Stimulated activated CD8-positive, alpha-beta memory T cell treated with anti-CD3 and anti-CD28 coated beads, Interleukin-15, amount 100 ng/mL, for 48 hours (primary cell): ENCODE measurements at places on chromosomes 6 and 20.

DNA sequence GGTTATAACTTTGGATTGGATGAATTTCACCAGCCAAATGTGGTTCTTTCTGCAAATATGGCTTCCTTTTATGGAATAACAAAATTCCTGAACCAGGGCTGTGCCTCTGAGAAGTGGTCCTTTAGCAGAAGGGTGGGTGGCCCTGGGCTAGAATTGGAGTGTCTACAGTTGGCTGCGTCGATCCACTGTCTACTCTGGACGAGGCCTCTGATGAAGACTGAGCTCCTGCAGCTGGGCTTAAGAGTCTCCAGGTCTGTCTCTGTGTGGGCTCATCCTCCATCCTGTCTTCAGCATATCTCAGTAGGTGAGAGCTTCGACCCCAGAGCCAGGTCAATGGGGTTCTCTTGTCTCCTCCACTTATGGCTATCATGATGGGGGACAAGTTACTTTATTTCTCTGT lies 166.3 kb upstream of the PMEPA1 start:
- DNase-seq, result no peak

DNA sequence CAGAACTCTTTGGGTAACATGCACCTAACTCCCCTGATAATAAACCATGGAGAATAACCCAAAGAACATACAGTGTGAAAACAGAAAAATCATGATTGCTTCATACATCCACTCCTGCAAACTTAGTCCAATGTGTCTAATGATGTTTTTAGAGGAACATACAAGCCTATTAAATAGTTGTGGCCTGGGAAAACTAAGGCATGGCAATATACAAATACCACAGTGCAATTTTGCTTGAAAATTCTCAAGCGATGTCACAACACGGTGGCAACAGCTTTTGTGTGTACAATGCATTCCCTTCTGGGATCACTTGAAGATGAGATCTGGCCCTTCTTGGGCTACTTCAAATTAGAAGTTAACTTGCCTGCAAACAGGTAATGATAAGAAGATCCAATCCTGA lies 16.7 kb downstream of the MAP3K5 start:
- DNase-seq, result no peak

GRCh38 chr6:151240036-151240685 lies 394 bp downstream of the AKAP12 start:
- DNase-seq, result peak; percentile 37

DNA sequence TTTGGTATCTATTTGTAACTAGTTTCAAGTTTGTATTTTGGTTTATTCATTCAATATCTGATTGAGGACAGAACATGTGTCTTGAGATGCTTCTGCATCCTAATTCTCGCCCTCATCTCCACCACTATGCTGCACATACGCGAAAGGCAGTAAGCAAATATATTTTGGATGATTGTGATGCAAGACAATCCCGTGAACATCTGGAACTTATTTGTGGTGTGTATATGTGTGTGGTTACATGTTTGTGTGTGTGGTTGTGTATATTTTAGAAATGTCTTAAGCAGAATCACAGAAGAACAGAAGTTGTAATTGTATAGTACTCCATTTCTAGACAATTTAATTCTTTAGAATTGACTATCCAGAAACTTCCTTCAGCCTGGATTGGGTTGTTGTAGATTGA lies 35.1 kb upstream of the RNF144B start:
- no peak for DNase-seq

DNA sequence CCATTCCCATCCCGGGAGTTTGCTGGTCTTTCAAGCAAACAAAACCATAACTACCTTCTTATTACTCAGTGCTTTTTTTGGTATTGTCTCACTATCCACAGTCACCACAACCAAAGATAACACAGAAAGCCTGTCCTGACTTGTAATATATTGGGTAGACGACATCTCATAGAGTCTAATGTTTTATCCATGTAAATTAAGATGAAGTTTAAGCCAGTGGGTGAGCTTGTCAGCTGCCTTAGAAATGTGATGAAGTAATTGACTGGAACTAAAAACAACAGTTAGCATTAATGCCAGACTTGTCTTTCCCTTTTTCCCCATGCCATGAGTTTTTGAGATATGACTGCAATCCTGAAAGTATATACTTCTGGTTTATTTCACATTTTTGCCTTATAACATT lies 282.7 kb upstream of the PRDM1 start:
- DNase-seq, result no peak

DNA sequence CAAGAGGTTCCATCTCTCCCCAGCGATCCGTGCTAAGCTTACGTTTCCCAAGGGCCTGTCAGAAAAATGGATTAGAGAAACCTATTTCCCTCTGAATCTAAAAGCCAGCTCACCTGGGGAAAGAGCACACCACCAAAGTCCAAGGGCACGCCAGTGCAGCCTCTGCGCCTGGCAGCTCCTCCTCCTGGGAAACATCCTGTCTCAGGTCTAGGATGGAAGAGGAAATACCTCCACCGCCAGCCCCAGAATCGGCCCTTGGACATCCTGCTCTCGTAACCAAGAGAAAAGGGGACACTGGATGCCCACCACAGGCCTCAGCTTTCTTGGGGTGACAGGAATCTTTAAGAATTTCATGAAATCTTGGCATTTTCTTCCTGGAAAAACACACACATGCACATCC lies 18.7 kb downstream of the RAMACL start:
- DNase-seq, result no peak
